CD4-positive, alpha-beta T cell treated with Interleukin-6 at 100 ng/mL for 8 hours (primary cell): ENCODE measurements at places on chromosomes 7 and 10.

DNA sequence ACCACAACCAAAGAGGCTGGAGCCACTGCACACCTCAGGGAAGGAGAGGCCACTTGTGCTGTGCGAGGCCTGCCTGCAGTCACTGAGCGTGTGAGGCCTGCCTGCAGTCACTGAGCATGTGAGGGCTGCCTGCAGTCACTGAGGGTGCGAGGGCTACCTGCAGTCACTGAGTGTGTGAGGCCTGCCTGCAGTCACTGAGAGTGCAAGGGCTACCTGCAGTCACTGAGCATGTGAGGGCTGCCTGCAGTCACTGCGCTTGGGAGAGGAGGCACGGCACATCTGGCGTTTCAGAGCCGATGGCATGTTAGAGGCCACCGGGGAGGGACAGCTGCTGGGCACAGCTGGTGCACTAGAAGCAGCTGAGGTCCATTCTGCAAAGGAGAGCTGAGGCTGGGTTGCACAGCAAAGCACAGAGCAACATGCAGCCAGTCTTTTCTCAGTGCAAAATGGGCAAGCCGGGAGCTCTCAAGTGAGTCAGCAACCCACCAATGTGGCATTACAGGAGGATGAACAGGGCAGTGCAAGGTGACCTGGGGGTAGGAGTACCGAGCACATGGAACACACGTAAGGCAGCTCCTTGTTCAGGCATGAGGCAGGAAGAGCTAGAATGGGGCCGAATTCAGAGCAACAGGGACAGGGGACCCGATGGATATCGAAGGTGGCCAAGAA is 540.1 kb downstream of the PTPRN2 start:
- no peak for DNase-seq

- DNase-seq = no peak
Measured at GRCh38 chr10:37713132-37713501, 144.3 kb downstream of the ZNF248 start.

GRCh38 chr7:101860316-101861217 is 43.1 kb downstream of the CUX1 start:
- no peak for DNase-seq

DNA sequence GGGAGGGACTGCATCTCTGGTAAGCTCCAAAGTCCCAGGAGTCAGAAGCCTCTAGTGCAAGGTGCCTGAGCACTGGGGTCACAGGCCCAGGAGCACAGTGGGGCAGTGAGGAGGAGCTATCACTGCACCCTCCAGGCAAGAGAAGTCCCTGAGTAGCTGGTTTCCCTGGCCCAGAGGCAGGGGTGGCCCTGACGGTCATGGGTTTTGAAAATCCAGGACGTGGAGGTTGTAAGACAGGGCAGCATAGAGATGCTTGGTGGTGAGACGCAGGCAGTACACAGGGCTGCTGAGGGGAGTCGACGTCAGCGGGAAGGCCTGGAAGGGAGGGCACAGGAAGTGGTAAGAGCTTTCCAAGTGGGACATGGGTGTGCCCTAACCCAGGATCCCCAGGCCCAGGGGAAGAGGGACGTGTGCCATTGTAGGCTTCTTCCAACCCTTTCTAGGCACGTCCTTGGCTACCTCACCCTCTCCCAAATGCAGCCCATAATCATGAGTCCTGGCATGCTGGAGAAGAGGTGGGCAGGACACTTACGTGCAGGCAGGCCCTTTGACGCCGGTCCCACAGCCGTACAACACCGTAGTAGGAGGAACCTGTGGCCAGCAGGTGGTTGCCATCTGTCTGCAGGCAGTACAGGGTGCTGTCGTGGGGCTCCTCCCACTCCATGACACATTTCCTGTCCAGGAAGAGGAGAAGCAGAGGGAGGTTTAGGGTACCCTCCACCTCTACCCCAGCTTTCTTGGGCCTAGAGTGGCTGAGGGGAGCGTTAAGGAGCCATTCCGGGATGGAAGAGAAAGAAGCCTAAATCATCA is 23.2 kb downstream of the DPCD start:
- no peak for DNase-seq

GRCh38 chr7:123557398-123558288 is at the start of gene NDUFA5:
NDUFA5 (minus strand) TSS chr7:123557818; CDS start chr7:123557795, 23 bp downstream.
- DNase-seq = peak; percentile 98

GRCh38 chr7:15829691-15830090 is 143.2 kb upstream of the MEOX2 start:
- no peak for DNase-seq

DNA sequence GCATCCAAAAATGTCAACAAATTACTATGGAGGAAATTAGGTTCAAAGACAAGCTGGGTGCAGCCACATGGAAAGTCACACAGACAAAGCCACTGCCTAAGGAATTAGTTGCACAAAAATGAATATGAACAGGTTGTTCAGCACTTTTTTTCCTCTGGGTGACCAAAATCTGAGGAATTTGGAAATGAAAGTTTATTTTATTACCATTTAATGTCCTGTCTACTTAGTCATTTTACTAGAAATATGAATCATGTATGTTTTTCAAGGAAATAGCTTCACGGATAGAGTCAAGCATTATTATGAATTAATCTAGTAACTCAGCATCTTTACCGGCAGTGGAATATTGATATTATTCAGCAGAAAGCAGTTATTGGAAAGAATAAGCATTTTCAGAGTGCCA is 106.3 kb downstream of the ANK3 start:
- no peak for DNase-seq

GRCh38 chr10:36452851-36453250 is 672.5 kb upstream of the ANKRD30A start:
- DNase-seq = no peak

DNA sequence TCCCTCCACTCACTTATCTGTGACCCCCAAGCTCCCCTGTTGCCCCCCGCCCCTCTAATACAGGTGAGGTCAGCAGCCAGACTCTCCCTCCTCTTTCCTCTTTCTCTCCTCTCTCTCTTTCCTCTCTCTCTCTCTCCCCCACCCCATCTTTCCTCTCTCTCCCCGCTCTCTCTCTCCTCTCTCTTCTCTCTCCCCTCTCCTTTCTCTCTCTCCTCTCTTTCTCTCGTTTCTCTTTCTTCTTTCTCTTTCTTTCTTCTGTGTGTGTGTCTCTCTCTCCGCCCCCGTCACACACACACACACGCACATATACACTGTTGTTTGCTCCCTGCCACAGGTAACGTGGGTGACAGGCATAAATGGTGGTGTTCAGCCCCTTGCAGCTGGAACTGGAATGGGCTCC is 37.2 kb upstream of the PSMG3 start:
- DNase-seq = no peak

- DNase-seq = no peak
Measured at GRCh38 chr10:33773253-33773573, 438.7 kb upstream of the NRP1 start.

DNA sequence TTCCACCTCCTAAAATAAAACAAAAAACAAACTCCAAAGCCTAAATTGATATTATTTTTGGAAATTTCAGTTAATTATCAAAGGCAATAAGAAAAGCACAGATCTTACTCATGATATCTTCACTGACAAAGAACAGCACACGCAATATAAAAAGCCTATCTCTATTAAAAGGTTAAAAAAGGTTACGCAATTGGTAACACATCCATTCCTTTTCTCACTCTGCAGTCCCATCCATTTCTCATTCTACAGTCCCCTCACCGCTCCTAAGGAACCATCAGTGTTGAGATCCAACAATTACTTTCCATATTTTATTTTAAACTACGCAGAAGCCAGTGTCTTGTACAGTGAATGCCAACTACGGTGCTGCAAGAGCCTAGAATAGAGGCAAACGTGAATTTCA is 1.3 kb downstream of the SEC61G start:
- no peak for DNase-seq

- DNase-seq = no peak
Measured at GRCh38 chr10:110837418-110838171, 34.1 kb upstream of the PDCD4 start.
